ENCODE measurements at places on chromosomes 11 and 22.

DNA sequence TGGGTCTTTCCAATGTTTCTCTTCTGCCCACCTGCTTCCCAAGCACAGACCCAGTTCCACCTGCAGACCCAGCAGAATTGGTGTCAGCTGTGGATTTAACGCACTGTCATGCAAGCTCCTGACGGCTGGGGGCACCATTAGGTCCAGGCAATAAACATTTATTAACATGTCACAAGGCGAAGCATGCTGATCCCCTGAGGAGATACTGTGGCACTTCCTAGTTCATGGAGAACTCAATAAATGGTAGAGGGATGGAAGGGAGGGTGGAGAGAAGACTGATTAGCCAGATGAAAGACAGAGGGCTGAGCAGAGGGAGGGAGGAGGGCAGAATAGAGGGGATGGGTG is 68.3 kb upstream of the TSPAN18 start:
- no peak for DNase-seq

- DNase-seq: no peak
These were observed 57.2 kb downstream of the RPS6KA4 start for GRCh38 chr11:64415996-64416728.

DNA sequence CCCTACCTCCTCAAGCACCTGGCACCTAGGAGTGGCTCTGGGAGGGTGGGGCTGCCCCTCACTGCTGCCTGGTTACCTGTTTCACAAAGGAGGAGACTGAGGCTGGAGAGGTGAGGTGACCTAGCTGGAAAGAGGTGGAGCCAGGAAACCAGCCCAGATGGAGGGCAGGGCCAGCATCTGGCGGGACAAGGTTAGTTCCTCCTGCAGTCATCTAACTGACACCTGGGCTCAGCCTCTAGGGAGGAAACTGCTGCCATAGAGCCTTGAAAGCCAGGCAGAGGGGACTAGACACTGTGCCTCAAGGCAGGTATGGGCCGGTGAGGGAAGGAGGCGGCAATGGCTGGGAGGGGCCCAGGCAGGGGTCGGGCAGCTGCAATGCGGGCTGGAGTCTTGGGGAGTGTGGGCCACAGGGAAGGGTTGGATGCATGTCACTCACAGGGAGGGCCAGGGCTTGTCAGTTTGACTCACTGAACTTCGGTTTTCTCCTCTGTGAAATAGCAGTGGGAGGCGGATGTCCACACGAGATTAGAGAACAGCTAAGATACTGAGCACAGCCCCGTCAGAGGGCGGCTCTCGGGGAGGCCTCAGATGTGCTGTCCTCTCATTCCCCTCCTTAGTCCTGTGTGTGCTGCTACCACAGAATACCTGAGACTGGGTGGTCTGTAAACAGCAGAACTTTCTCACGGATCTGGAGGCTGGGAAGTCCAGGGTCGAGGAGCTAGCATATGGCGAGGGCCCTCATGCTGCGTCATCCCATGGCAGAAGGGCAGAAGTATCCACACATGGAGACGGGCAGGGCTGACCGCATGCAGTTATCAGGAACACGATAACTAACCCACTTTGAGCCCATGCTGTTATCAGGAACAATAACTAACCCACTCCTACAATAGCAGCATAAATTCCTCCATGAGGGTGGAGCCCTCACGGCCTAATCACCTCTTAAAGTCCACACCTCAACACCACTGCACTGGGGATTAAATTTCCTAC is 16.1 kb downstream of the MGAT3 start:
- DNase-seq: no peak

GRCh38 chr11:45215098-45215865 is 68.8 kb downstream of the PRDM11 start:
- no peak for DNase-seq

All from NCI-H1436 (cell line).